ELR (cell line): ENCODE measurements at places on chromosomes 11 and 22.

GRCh38 chr22:33920197-33920540 is at the start of gene LARGE1:
Gene LARGE1 (minus strand): TSS chr22:33920476.
- DNase-seq, result no peak

- no peak for DNase-seq
These were observed 303.3 kb downstream of the BRD1 start for GRCh38 chr22:49524362-49524761.

DNA sequence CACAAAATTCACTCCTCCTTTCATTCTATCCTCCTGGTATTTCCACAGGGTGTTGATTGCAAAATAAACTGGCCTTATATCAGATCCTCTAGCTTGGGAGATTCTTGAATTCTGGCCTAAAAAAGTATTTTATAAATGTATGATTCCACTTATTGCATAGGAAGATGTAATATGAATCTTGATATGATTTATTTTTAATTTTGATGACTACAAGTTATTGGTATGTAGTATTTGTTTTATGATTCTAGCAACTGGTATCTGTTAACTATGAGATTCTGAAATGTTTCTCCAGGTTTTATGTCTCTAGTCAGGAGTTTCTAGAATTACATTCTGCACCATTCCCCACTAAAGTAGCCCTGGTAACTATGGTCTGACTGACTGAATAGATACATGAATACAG is 373.9 kb upstream of the C11orf87 start:
- no peak for DNase-seq

- peak; percentile 96 for DNase-seq
These were observed 12.9 kb downstream of the ABTB2 start for GRCh38 chr11:34344768-34345539.

- DNase-seq, result no peak
These were observed 1131.9 kb downstream of the BRD1 start for GRCh38 chr22:48695731-48696305.

GRCh38 chr22:36287881-36288515 is 35.1 kb downstream of the APOL1 start:
- no peak for DNase-seq

- DNase-seq, result peak; percentile 82
These were observed 43.3 kb upstream of the EP300 start for GRCh38 chr22:41048791-41049717.

DNA sequence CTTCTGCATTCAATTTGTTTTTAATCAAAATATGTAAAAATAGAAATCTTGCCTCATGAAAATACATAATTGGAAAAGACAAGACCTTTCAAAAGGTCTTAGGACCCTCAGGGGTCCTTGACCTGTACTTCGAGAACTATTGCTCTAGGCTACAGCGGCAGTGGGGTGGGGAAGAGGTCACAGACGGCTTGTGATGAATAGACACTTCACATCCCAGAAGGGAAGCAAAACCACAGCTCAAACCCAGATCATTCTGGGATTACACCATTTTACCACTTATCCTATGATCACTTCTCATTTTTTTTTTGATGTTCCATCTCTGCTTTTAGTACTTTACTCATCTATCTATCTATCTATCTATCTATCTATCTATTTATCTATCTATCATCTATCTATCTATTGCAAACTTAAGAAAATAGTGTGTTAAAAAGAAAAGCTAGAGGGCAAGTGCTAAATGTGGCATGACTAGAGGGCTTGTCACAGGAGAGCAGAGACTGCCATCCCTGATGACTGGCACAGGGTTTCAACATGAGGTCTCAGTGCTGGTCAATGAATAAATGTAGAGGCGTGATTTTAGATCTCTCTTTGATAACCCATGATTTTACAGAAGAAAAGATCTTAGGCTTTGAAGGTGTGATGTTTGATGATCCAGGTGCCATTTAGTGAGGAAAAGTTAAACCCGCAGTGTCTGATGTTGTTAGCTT is 37.1 kb downstream of the RNF141 start:
- no peak for DNase-seq

DNA sequence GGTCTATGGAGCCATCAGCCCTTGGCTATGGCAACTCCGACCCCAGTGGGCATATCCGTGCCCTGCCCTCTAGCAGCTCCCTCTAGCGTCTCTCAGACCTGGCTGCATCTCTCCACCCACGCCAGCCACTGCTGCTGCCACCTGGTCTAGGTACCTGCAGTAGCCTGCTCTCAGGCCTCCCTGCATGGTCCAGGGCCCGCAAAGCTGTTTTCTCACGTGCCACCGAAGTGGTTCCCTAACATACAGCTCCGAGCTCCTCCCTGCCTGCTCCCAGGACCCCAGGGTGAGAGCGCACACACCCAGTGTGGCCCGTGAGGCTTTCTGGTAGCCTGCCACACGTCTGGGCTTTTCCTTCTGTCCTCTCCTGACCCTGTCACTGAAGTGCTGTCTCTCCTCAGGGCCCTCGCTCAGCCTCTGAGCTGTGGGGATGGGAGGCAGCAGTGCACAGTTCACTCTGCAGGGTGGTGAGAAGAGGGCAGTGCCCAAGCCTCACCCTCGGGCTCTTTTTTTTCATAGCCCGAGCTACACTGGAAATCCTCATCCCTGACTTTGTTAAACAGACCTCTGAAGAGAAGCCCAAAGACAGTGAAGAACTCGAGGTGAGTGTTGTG is 14.3 kb downstream of the DGCR8 start:
- no peak for DNase-seq

GRCh38 chr11:94326947-94327346 is 22.6 kb downstream of the IZUMO1R start:
- no peak for DNase-seq

GRCh38 chr11:13692172-13692571 is 23.7 kb downstream of the FAR1 start:
- DNase-seq, result no peak

- no peak for DNase-seq
These were observed 144.0 kb downstream of the GRIK4 start for GRCh38 chr11:120655589-120655988.

DNA sequence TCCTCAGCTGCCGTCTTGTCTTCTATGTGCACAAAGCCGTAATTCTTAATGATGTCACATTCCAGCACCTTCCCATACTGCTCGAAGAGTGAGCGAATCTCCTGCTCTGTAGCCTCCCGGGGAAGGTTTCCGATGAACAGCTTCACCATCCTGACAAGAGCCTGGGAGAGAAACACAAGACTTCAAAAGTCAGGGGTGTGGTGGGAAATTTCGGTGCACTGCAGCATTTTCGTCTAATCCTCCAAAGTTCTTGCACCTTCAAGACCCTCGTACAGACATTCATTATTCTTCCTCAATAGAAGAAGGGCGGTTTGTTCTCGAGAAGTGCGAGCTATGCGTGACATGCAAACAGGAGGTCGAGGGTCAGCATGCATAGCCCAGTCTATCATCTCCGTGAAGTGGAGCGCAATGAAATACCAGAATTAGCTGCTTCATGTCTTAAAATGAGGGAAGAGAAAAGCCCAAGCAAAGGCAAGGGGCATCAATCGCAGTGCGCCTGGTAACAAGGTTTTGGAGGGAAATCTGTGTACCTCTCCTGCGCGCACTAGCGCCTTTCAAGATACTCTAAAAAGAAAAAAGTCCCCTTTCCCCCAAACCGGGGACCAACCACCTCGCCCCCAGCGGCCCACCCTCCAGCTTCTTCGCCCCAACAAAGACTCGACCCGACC is 622 bp downstream of the RBM4B start:
- no peak for DNase-seq

DNA sequence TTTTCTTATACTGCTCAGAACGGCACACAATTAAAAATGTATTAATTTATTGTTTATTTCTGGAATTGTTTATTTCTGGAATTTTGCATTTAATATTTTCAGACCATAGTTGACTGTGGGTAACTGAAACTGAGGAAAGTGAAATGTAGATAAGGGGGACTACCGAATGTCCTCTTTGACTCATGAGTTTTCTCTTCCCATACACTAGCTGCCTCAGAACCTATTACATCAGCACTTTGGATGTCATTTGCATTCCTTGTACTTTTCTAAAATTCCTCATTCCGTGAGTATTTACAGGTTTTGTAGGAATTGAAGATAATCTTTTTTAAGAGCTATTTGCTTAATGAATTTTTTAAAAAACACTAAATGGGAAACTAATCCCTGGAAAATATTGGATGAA is 29.8 kb downstream of the ZC3H12C start:
- peak; percentile 37 for DNase-seq

- no peak for DNase-seq
These were observed 16.9 kb upstream of the PIK3C2A start for GRCh38 chr11:17224727-17225126.

DNA sequence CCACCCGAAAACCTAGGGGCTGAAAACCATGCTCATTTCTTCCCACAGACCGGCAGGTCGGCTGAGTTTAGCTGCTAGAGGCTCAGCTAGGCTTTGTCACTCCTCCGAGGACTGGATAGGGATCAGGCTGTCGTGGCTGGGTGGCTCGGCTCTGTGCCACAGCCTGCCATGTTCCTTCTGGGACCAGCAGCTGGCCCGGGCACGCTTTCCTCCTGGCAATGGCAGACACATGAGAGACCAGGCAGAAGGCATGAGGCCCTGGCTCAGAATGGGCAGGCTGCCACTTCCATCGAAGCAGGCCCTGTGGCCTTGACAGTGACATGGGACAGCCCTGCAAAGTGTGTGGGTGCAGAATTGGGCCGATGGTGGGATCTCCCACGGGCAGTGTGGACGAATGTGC is 20.9 kb downstream of the PARVG start:
- no peak for DNase-seq

- no peak for DNase-seq
These were observed 21.9 kb upstream of the PARVG start for GRCh38 chr22:44158816-44159215.

DNA sequence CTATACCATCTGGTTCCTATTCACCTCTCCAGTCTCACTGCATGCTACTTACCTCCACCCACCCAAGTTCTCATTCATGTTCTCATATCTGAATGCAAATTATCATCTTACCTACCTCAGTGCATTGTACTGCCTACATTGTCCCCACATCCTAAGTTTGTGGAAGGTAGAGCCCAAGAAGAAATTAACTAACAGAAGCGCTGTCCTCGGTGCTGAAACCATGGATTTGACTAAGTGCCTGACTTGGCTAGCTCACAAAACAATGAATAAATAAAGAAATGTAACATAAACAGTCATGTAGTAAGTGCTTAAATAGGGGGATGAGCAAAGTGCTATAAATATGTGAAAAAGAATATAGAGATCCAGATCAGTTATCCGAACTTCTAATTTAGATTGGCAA is 63.2 kb downstream of the GRIA4 start:
- DNase-seq, result peak; percentile 64

DNA sequence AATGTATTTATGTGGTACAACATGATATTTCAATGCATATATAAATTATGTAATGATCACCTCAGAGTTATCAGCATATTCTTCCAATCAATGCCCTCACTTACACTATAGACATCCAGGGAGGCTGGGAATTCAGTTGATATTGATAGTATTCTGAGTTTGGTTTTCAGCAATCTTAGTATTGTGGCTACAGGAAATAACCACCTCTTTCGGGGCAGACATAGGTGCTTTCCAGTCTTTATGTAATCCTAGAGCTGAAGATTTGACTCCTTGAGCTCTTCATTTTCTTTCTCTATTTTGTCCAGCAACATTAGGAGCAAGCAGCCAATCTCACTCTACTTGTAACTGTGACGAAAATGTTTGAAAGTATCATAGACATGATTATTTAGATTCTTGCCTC is 712.7 kb upstream of the KIRREL3 start:
- DNase-seq, result no peak

GRCh38 chr11:103167166-103167565 is 57.9 kb downstream of the DYNC2H1 start:
- no peak for DNase-seq

- DNase-seq, result no peak
These were observed 10.7 kb downstream of the XNDC1N start for GRCh38 chr11:71917646-71918140.

- DNase-seq, result no peak
These were observed 106.3 kb downstream of the KCNQ1 start for GRCh38 chr11:2551131-2551530.

- no peak for DNase-seq
These were observed 32.9 kb upstream of the RELT start for GRCh38 chr11:73343076-73343873.

GRCh38 chr22:37301144-37301830 is 19.0 kb downstream of the CYTH4 start:
- no peak for DNase-seq

DNA sequence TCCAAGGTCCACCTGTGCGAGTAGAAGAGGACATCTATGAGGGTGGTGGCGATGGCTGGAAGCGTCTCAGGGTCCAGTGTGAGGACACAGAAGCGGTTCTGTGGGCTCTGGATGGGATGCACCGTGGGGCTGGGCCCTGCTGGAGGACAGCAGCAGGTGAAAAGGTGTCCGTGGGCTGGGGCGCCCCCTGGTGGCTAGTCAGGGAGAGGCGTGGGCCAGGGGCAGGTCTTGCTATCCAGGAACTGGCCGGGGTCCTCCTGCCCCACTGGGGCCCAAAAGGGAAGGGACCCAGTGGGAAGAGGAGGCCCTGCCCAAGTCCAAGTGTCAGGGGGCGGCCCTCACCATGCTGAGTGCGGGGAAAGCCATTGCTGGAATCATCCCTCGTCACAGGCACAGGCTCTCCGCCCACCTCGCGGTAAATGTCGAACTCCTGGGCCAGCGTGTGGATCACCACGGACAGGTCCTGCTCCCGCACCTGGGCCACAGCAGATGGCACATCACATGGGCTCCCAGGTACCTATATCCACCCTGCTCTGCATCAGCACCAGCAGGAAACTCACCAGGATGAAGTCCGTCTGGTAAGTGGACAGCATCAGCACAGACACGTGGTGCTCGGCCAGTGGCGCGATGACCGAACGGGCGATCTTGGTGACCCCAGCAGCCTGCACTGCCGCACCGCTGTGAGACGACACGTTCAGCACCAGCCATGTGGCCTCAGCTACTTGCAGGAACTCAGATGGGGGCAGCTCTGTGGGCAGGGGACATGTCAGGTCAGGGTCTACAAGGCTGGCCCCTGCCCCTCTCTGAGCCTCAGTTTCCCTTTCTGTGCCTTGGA is 2.3 kb downstream of the CASTOR1 start:
- DNase-seq, result peak; percentile 69

- no peak for DNase-seq
These were observed 362.1 kb upstream of the PDGFD start for GRCh38 chr11:104526006-104526405.

GRCh38 chr11:66100272-66101065 is 30.4 kb downstream of the PACS1 start:
- no peak for DNase-seq

GRCh38 chr11:35617687-35618496 is at the start of gene FJX1:
Gene FJX1 (plus strand): TSS chr11:35618460. CDS start chr11:35618637, 177 bp downstream.
- DNase-seq, result peak; percentile 97

DNA sequence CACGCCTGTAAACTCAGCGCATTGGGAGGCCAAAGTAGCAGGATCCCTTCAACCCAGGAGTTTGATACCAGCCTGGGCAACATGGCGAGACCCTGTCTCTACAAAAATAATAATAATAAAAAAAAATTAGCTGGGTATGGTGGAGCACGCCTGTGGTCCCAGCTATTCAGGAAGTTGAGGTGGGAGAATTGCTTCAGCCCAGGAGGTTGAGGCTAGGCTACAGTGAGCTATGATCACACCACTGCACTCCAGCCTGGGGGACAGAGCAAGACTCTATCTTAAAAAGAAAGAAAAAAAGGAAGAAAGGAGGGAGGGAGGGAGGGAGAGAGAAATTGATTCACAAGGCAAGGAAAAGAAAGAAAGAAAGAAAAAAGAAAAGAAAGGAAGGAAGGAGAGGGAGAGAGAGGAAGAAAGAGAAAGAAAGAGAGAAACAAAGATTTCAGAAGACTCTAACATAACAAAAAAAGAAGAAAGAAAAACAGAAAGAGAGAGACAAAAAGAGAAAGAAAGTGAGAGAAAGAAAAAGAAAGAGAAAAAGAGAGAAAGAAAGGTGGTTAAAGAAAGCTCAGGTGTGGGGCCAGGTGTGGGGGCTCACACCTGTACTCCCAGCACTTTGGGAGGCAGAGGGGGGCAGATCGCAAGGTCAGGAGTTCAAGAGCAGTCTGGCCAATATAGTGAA is 37.3 kb upstream of the MYH9 start:
- no peak for DNase-seq
